ENCODE measurements at places on chromosomes 5 and 9.

DNA sequence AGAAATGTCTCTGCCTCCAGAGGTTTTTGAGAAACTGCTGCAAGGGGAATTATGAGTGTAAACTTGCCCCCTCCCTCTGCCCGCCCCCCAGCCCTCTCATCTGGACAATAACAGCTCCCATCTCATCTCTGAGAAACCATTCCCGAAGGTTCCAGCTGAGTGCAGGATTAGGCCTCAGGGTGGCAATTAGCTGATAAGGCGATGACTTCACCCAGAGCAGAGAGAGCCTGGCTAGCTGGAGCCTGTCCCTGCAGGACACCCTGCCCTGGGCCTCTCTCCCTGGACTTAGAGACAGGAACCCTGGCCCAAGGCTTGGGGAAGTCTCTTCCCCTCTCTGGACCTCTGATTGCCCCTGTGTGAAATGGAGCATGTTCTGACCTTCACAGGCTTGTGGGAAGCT, 45.7 kb upstream of the HAND1 start:
- DNase-seq, result no peak

- DNase-seq, result no peak
Measured at GRCh38 chr5:174231956-174232487, 186.5 kb downstream of the NSG2 start.

GRCh38 chr5:134583766-134584165, 48.9 kb downstream of the SAR1B start:
- DNase-seq, result no peak

GRCh38 chr5:158785397-158785796, 314.3 kb downstream of the EBF1 start:
- no peak for DNase-seq

- no peak for DNase-seq
Measured at GRCh38 chr5:88889189-88890069, 6.4 kb upstream of the MEF2C start.

GRCh38 chr9:121499427-121500164, at the start of gene GGTA1:
GGTA1 (minus strand) TSS chr9:121499844; CDS start chr9:121467922, 31,922 bp downstream.
- no peak for DNase-seq

GRCh38 chr5:6222121-6222520, 156.2 kb downstream of the MED10 start:
- DNase-seq, result no peak

DNA sequence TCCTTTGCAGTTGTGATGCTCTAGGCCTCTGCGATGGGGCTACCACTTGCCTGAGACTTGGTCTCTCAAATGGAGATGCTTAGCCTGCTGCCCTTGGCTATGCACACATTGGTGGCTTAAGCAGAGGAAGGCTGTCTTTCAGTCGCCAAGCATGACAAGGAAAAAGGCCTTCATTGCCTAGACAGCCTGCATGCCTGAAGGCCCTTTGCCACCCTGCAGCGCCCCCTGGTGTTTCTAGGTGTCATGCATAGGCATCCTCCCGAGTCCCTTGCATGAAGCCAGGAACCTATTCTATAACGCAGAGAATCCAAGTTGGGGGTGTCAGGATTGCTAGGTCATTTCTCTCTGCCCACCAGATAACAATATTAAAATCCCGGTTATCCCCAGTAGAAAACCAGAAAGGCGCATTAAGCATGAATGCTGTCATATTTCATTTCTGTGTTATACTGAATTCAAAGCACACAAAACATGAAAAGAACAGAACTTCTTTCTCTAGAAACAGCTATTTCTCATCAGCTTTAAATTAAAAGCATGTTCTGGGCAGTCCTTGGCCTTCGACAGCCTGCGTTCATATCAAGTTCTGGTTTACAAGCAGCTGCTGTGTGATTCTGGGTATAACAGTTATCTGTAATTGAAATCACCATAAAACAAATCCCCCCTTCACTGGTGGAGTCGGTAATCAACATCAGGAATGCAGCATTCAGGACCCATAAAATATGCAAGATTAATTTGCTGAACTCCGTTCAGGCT, 59.7 kb upstream of the TRPC7 start:
- DNase-seq, result no peak

Data from T follicular helper cell (primary cell).